Activated T-helper 1 cell treated with anti-CD3 and anti-CD28 coated beads, Interleukin-12 subunit alpha, Interleukin-12 subunit beta, Interleukin-2, Interleukin-4 antibody, amounts not matched to agents 30 ng/mL and 10 ng/mL and 1 ng/mL, durations not matched to agents 14 hours and 24 hours and 36 hours (primary cell): ENCODE measurements at places on chromosomes 2 and 18. TPM values are rescaled to one million over a fixed set of nuclear protein-coding genes. Genes with fewer than 3 reads are reported as not detected.

The TIA1 gene
- 96.8 and 101 TPM in 2 replicates for total RNA-seq

The DLGAP1 gene
- total RNA-seq, result 0.17 and 0.36 TPM in 2 replicates

The SEH1L gene
- 121 and 124 TPM in 2 replicates for total RNA-seq

The MROH2A gene
- not detected in 2 replicates for total RNA-seq

The OTOS gene
- total RNA-seq, result not detected in 2 replicates

The ANKRD39 gene
- 40.8 and 41.1 TPM in 2 replicates for total RNA-seq

The ADGRF3 gene
- total RNA-seq, result 2.3 and 2.9 TPM in 2 replicates

The GPBAR1 gene
- 0.54 and 0.78 TPM in 2 replicates for total RNA-seq

The DCC gene
- total RNA-seq, result not detected in 2 replicates

The TRIB2 gene
- 6.3 TPM in 2 replicates for total RNA-seq

The SP9 gene
- total RNA-seq, result not detected in 2 replicates

The RAB6D gene
- not detected in 2 replicates for total RNA-seq

The C1QL2 gene
- not detected in 2 replicates for total RNA-seq

The GRP gene
- not detected in 2 replicates for total RNA-seq

The SIX3 gene
- total RNA-seq, result not detected in 2 replicates

The ATP6V1B1 gene
- total RNA-seq, result not detected in 2 replicates

The PLEKHH2 gene
- 0.12 and 0.13 TPM in 2 replicates for total RNA-seq

The ANKRD30BL gene
- not detected in 2 replicates for total RNA-seq

The KIDINS220 gene
- 24.3 and 24.5 TPM in 2 replicates for total RNA-seq

The COBLL1 gene
- total RNA-seq, result not detected in 2 replicates

The GATA6 gene
- total RNA-seq, result not detected in 2 replicates

The FER1L5 gene
- not detected in 2 replicates for total RNA-seq

The KLF7 gene
- total RNA-seq, result 13.4 and 16.5 TPM in 2 replicates

The RAB17 gene
- total RNA-seq, result not detected in 2 replicates

The SETBP1 gene
- 36.2 and 42.0 TPM in 2 replicates for total RNA-seq

The KHK gene
- 12.2 and 12.4 TPM in 2 replicates for total RNA-seq

The CYTIP gene
- 296 and 302 TPM in 2 replicates for total RNA-seq

The ST6GAL2 gene
- not detected in 2 replicates for total RNA-seq

The MFSD2B gene
- total RNA-seq, result 0.12 TPM in 1 of 2 replicates, not detected in the other

The MREG gene
- total RNA-seq, result 9.2 and 10.1 TPM in 2 replicates

The TUBA4B gene
- not detected in 2 replicates for total RNA-seq

The GAREM2 gene
- total RNA-seq, result 6.1 and 7.4 TPM in 2 replicates
